ENCODE measurements at places on chromosomes 13 and 19.

- DNase-seq: no peak
These were observed 37.8 kb downstream of the VSTM2B start for GRCh38 chr19:29563486-29564101.

DNA sequence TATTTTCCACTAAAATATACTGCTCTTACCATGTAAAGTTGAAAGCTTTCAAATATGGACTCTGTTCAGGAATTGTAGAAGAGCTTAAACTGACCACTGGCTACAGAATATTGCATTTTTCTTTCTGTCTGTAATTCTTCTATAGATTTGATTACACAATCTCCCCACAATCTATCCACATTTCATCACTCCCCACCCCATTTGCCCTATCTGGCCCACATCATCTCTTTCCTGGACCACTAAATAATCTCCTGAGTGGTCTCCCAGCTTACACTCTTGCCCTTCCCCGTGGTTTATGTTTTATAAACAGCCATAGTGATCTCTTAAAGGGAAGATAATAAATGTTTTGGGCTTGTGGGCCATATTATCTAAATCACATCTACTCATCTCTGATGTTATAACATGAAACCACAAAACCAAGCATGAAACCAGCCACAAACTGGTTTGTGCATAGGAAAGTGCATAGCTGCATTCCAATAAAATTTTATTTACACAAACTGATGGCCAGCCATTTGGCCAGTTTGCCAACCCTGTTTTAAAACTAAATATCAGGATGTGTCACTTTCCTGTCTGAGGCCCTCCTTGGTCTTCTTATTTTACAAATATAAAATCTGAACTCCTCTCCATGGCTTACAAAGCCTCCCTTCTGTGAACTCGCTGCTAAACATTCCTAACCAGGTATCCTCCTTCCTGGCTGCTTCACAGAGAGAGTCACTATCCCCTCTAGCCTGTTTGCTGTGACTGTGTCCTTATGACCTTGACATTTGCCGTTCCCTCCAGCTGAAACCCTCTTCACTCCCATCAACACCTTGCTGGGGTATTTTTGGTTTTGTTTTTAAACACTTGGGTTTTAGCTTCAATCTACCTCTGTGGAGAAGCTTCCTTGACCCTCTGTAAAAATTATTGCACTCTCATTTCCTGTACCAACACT, 500.9 kb downstream of the GPC6 start:
- DNase-seq: no peak

GRCh38 chr13:38421590-38422560, 72.2 kb downstream of the UFM1 start:
- no peak for DNase-seq

- no peak for DNase-seq
These were observed 298.6 kb downstream of the DCLK1 start for GRCh38 chr13:35832551-35832950.

DNA sequence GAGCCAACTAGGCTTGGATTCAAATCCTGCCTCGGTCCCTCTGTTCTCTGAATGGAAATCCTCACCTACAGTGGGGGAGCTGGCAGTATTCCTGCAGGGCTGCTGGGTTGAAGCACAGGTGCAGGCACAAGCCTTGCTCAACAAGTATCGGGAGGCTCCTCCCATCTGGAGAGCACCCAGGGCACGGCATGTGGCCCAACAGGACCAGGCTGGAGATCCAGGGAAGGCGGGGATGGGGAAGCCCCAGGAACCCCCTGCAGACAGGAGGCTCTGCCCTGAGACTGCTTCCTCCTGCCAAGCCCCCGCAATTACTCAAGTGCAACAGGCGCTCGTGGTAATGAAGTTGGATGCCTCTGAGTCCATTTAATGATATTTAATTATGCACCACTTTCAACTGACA, 128.0 kb upstream of the VSTM2B start:
- no peak for DNase-seq

GRCh38 chr13:95479731-95480130, 72.8 kb upstream of the CLDN10 start:
- no peak for DNase-seq

DNA sequence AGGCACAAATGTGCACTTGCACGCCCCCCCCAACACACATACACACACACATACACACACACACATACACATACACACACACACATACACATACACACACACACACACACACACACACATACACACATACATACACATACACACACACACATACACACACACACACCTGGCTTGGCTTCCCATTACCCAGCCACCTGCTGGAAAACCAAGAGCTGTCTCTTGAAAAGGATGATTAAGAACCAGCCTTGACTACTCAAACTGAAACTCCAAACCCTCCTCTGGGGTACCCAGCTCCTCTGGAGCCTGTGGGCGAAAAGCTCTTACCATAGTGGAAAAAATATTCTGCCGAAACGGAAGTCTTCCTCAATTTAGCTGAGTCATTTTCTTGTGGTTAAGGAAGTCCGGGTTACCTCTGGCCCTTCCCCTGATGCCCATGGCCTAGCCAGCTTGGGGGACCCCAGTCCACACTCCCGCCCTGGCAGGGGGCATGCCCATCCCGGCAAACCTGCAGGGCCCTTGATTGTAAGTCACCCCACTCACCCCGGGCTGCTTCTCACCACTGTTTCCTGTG, 21.9 kb downstream of the CEBPA start:
- DNase-seq: no peak

- DNase-seq: no peak
These were observed 485.1 kb downstream of the IRS2 start for GRCh38 chr13:109301276-109301675.

GRCh38 chr19:862581-863314, 3.3 kb downstream of the CFD start:
- DNase-seq: no peak

DNA sequence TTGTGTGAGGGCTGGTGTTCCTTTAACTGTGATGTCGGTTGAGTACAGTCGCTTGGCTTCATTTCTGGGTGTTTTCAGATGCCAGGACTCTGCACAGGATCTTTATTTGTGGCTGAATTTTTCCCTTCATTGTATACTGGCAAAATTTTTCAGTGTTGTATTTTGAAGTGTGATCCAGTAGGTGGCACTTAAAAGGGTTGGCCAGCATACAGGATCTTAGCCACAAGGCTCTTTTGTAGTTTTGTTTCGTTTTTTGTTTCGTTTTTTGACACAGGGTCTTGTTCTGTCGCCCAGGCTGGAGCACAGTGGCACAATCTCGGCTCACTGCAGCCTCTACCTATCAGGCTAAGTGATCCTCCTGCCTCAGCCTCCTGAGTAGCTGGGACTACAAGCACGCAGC, 8.7 kb downstream of the FCAR start:
- DNase-seq: no peak

GRCh38 chr13:43235028-43235427, 211.6 kb downstream of the DNAJC15 start:
- DNase-seq: no peak

- no peak for DNase-seq
These were observed 318.0 kb upstream of the KLF12 start for GRCh38 chr13:74452176-74452575.

- no peak for DNase-seq
These were observed 213.5 kb upstream of the IRS2 start for GRCh38 chr13:109999659-110000533.

- DNase-seq: no peak
These were observed 6.6 kb upstream of the DDX39A start for GRCh38 chr19:14425696-14426138.

GRCh38 chr13:86760620-86761019, 910.6 kb upstream of the SLITRK5 start:
- no peak for DNase-seq

GRCh38 chr13:71499235-71499634, 367.8 kb downstream of the DACH1 start:
- no peak for DNase-seq

GRCh38 chr13:89923736-89924135, 1423.8 kb upstream of the MIR17HG start:
- no peak for DNase-seq

DNA sequence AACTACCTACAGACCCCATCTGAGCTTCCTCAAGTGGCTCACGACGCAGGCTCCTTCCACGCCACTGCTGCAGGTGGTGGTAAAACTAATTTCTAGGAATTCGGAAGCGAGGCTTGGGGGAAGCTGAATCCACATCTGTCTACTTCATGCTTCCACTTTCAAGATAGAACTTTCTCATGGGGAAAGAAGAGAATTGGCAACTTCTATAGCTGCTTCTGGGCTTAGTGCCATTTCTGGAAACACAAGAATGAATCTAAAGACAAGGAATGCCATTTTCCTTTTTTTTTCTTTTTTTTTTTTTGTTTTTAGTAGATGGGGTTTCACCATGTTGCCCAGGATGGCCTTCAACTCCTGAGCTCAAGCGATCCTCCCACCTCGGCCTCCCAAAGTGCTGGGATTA, 2.8 kb upstream of the NLRP12 start:
- DNase-seq: no peak

GRCh38 chr19:15381429-15381828, 1.8 kb upstream of the AKAP8 start:
- no peak for DNase-seq

DNA sequence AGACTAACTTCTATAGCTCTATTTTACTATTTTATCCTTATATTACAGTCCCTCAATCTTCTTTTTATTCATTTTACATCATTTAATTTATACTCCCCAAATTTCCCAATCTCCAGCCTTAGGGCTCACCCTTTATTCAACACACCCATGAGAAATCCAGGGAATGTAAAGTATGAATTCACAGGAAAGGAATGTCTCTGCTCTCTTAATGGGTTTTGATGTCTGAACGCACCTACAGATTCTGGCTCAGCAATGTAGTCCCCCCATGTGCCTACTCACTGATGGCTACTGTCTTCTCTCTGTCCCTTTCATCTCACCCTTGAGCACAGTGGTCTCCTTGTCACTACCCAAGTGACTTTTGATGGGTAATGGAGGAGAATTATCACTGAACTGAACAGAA, 32.8 kb downstream of the TNFSF13B start:
- no peak for DNase-seq

- no peak for DNase-seq
These were observed 710.9 kb upstream of the SPRY2 start for GRCh38 chr13:81051873-81052272.

DNA sequence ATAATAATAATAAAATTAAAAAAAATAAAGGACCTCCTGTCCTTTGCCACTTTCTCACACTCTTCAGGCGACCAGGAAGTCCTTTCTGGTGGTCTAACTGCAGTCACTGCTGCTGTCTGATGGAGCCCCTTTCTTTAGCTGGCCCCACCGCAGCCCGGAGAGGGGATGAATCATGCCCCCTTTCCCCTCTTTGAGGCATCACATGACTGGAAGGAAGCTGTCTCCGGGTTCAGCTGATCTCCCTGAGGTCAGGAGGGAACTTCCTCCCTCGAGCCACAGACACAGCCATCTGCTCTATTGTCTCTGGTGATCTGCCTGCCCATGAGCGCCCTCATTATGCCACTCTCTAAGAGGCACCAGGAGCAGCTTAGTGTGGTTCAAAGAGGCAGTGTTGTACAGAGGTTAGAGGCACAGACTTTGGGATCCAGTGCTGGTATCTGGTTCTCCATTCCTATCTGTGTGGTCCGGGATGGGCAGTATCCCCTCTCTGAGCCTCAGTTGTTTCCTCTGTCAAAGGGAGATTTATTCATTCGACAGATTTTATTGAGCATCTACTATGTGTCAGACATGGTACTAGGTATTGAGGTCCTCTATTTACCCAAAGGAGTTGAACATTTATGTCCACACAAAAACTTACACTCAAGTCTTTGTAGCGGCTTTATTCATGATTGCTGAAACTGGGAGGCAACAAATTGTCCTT, 30.0 kb downstream of the VAV1 start:
- DNase-seq: no peak

DNA sequence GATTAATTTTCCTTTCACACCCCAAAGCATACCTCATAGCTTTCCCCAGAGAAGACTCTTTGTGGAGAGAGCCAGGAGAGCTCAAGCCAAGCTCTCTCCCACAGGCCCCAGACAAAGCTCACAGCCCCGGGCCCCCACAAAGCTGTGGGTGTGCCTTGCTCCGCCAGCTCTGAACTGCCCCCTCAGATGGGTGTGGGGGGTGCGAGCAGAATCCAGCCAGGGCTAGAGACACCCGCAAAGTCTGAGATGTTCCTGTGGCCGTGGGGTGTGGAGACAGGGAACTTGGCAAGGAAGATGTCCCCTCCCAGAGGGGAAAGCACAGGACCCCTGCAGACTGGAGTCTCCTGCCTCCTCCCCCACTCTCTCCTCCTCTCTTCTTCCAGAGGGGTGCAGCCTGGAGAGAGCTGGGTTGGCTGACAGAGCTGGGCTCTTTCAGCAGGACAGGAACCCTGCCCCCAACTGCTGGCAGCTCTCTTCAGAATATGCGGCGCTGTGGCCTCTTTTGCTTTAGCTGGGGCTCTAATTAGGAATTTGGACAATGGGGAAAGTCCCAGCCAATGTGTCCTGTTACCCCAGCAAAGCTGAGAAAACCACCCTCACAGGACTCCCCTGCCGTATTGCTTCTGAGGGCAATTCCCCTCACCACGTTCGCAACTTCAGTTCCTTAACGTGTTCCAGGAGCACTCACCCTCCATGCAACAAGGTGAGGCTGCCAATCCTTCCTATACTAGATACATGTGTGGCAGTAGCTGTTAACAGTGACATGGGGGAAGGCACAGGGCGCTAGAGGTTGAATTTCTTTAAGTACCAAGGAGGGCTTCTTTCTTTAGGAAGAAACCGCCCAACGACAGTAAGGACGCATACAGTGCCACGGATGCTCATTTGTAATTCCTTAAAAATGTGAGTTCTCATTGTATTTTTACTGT, 170.0 kb downstream of the COL4A1 start:
- no peak for DNase-seq

DNA sequence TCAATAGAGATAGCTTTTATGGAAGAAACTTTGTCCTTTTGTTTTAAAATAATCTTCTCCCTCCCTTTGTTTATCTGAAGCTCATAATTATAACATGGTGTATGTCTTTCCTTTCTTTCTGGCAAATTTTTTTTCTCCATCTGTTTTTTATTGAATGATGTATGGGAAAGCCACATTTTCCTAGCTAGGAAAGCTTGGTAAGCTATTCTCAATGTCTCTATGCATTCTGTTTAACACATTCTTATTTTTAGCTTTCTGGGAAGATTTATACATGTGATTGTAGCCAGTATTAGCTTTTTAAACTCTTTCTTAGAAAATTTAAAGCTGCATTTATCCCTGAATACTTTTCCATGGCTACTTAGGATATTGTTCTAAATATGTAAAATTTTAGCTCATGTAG, 124.9 kb upstream of the CSNK1A1L start:
- DNase-seq: no peak

GRCh38 chr13:40624986-40625385, 41.5 kb downstream of the FOXO1 start:
- no peak for DNase-seq

DNA sequence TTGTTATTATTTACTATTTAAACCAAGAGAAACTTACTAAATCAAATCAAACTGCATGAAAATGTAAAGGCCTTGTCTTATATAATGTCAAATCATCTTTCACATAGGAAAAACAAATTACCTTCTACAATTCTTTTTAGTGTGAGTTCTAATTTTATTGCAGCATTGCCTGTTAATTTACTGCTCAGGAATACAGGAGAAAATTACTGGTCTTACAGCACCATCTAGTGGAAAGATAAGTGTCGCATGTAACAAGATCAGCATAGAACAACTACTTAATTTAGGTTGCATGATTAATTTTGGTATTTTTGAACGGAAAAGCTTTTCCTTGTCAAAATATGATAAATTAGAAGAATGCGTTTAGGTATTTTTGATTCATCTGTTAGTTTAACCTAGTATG, 502.7 kb downstream of the UQCRFS1 start:
- no peak for DNase-seq

All from NCI-H2081 treated with DMSO at 0.1 percent for 48 hours (cell line).